Stimulated activated naive CD4-positive, alpha-beta T cell (primary cell): ENCODE measurements at places on chromosomes 6 and 20.

DNA sequence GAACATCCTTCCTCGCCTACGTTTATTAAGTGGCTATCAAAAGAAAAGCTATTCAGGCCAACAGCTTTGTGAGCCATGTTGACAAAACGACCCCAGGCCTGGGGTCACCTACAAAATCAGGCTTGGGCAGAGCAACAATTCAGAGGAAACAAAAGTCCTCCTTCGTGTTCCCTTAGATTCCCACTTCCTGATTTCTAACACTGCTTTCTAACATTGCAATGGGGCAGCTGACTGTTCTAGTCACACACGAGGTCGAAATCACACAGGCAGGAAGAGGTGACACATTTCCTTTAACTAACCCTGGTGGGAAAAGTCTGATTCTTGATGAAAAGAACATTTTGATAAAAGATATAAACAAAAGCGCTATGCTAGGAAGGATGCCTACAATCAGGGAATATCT, 31.9 kb downstream of the WDR27 start:
- no peak for DNase-seq

GRCh38 chr6:120147071-120147871, 797.7 kb upstream of the MAN1A1 start:
- DNase-seq: no peak

- DNase-seq: no peak
Observed at GRCh38 chr6:79313254-79313653, 78.8 kb upstream of the HMGN3 start.

DNA sequence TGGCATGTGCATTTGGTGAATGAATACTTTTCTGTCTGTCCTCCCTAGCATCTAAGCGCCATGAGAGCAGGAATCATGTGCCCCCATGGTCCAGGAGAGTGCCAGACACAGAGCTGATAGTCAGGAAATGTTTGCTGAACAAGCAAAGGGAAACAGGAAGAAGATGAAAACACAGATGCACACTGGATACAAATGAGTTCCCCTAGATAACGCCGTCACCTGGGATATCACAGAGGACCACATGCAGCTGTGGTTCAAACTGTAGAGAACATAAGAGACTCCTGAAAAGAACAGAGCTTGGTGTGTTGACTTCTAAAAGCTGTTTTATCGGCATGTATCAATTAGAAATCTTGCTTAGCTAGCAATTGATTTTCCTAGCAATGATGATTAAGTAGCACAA, 293.7 kb downstream of the BTBD3 start:
- DNase-seq: no peak

DNA sequence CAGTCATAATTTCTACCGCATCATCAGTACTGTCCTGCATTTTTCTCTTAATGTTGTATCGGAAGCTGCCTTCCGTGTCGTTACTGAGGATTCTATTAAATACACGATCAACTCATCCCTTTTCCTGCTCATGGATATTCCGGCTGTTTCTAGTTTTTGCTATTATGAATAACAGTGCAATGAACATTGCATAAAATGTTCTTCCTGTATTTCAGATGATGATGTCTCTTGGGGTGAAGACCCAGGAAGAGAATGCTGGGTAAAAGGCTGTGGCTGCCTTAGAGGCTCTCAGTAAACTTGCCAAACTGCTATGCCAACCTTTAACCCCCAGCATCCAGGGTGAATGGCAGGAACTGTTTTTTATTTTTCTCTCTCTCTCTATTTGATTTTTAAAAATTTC, 24.1 kb upstream of the EPB41L1 start:
- DNase-seq: no peak
